Activated CD8-positive, alpha-beta memory T cell treated with anti-CD3 and anti-CD28 coated beads, Interleukin-2, amount 50 U/mL, for 4 hours (primary cell): ENCODE measurements at places on chromosomes 2 and 18.
A peak's percentile ranks its signal among the peaks of the same experiment; 100 is the strongest.

- DNase-seq = peak; percentile 57
Observed at GRCh38 chr2:218648088-218648786, 11.2 kb downstream of the ZNF142 start.

DNA sequence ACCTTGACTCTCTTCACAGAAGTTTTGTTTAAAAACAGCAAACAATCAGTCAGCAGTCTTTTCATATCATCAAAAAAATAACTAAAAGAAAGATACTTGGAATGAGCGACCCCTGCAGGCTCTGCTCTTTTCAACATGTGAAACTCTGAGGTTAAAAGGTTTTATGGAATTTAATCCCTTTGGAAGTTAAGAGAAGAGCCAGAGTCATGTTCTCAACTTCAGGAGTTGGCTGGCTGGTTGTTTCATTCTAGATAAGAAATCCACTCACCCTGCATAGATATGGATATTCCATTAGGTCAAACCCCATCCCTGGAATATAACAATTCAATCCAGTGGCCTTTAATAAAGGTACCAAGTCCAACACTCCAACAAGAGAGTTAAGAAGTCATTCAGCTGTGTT is 115.6 kb upstream of the RMDN2 start:
- DNase-seq = no peak

- no peak for DNase-seq
Observed at GRCh38 chr18:7056026-7056425, 61.6 kb downstream of the LAMA1 start.

DNA sequence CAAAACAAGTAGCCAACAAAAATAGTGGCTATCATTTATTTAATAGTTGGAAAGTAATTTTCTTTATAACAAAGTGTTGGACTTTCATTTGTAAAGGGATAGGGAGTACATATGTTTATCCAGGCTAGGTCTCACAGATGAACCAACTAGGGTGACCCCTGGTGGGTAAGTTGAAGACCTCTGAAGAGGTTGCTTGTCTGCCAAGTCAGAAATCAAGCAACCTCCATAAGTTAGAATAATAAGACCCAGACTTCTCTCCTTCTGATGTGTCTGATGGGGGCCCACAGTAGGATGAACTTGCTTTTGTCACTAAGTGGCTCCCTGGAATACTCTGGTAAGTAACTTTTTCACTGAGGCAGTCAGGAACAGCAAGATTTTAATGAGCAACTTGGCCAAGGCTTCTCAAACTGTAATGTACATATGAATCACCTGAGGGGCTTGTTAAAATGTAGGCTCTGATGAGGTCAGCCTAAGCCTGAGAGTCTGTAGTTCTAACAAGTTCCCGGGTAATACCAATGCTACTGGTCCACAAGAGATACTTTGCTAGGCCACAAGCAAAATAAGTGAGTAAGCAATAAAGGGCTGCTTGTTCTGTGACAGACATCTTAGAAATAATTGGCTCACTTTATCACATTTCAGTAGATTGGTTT is 319.6 kb downstream of the PIK3C3 start:
- DNase-seq = no peak

DNA sequence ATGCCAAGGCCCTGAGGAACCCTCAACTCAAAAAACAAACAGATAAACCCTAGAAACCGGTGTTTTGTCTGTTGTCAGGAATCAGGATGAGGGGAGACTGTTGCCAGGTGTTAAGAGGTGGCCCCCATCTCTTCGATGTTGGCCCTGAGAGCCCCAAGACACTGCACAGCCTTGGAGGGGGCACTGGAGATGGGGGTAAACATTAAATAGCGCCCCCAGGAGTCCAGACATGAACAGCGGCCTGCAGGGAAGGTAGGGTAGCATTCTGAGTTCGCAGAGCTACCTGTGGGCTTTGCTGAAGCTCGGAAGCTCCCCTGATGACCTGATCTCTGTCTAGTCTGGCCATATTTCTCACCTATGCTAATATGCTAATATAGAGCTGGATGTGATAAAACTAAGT is 97.6 kb upstream of the SMAD2 start:
- no peak for DNase-seq

DNA sequence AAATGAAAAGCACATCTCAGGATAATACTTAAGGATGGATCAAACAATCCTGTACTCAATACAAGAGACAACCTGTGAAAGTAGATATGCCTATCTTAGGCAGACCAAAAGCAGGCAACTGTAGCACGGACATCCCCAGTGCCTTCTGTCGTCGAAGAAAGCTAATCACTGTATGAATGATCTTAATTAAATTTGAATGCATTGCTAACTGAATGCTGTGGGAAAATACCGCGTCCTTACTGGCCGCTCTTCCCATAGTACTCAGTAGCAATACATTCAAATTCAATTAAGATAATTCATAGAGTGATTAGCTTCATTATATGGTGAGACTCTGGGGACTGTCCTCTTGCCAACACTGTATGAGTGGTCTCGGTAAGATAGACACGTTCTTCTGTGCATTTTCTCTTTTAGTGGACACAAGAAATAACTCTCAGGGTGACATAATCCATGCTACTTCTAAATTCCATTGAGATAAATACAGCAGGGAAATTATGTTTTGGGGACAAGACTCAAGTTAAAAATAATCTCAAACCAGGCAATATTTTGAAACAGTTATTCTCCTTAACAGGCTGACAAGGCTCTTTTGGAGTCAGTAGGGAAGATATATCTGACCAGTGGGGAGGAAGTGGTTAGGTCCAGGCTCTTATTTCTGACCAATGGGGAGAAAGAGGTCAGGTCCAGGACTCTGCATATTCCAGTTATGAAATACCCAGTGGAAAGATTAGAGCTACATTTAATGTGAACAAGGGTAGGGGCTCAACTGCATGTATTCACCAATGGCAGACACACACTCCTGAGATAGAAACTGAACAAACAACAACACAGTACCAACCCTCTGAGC is 97.3 kb downstream of the DOCK10 start:
- no peak for DNase-seq

- DNase-seq = no peak
Observed at GRCh38 chr2:5370158-5370557, 322.0 kb upstream of the SOX11 start.

GRCh38 chr2:84782717-84783442 is 98.0 kb downstream of the TRABD2A start:
- DNase-seq = peak; percentile 27

- no peak for DNase-seq
Observed at GRCh38 chr2:85669549-85669948, 1.6 kb upstream of the SFTPB start.

- DNase-seq = no peak
Observed at GRCh38 chr2:42106257-42106816, 58.5 kb downstream of the PKDCC start.

DNA sequence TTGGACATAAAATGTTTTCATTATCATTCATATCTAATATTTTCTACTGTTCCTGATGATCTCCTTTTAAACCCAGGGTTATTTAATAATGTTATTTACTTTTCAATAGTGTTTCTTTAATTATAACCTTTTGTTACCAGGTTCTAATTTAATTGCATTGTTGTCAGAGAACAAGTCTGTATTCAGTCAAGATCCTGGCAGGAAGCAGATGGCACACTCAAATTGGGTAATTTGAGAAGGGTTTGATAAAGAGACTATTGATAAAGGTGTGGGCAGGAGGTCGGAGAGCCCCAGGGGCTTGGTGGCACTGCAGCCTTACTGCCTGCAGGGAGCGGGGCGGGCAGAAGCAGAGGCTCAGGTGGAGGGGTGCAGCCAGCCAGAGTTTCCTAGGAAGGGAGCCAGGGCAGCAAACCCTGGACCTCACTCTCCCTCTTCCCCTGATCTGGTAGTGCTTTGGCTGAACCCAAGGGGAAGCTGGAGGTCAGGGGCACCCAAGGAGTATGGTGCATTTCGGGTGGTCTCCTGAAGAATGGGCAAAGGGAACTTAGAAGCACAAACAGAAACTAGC is 2.3 kb upstream of the KIF1A start:
- DNase-seq = no peak

DNA sequence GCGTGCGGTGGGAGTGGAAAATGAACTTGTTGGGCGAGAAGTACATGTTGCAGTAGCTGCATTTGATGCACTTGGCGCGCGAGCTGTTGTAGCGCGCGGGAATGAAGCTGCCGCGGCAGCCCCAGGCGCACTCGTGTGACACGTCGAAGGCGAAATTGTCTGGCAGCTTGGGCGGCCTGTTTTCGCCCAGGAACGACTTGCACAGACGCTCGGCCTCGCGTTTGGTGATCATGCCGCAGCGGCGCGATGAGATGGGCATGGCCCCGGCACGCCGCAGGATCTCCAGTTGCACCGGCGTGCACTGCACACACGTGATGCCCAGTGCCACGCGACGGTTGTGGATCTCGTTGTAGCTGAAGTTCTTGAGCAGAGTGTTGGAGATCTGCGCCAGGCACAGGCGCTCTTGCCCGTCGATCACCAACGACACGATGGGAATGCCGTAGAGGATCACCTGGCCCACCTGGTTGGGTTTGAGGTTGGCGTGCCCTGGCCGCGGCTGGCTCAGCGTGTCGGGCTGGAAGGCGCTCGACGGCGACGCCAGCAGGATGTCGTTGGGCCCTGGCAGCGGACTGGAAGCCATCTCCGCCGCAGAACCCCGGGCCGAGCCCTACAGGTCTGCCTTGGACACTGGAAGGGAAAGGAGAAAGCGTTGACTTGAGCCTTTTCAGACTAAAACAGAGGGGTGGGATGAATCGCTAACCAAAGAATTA is 2.7 kb downstream of the SKOR2 start:
- DNase-seq = no peak

GRCh38 chr2:27441226-27441926 is 805 bp upstream of the KRTCAP3 start:
- DNase-seq = no peak

DNA sequence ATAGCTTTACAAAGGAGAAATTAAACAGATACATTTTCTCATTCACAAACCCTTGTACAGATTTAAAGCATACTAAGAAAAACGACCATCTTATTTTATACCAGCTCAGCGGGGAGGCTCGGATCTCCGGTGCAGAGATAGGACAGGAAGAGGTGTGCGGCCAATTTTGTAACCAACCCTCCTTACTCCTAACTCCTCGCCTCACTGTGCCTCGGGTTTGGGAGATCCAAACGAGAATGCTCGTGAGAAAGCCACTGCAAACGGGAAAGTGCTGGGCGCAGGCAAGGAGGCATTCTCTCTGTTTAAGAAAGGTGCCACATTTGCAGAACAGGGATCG is 1.2 kb downstream of the KDSR start:
- no peak for DNase-seq

GRCh38 chr2:198930170-198930569 is 527.6 kb downstream of the SATB2 start:
- DNase-seq = no peak

DNA sequence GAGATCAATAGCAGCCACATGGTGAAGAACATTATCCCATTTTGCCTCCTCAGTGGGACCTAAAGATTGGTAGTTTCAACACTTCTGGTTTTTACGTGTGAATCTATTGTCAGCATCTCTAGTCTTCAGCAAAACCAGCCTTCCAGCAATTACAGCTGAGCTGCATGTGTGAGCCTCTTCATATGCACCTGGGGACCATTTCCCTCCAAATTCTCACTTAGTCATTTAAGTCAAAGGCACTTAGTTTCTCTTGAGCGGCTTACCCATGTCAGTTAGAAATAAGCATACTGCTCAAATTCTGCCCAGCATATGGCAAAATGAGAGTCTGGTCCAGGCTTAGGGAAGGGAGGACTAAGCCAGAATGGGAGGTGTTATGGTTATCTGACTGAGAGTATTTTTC is 99.7 kb upstream of the NXPH2 start:
- no peak for DNase-seq

DNA sequence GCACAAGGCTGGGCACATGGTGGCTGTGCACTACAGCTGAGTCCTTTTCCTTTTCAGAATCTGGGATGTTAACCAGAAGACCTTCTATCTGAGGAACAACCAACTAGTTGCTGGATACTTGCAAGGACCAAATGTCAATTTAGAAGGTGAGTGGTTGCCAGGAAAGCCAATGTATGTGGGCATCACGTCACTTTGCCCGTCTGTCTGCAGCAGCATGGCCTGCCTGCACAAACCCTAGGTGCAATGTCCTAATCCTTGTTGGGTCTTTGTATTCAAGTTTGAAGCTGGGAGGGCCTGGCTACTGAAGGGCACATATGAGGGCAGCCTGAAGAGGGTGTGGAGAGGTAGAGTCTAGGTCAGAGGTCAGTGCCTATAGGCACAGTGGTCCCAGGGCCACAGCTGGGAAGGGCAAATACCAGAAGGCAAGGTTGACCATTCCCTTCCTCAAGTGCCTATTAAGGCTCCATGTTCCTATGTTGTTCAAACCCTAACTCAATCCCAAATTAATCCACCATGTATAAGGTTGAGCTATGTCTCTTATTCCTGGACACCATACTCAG is 2.2 kb downstream of the IL1RN start:
- no peak for DNase-seq

DNA sequence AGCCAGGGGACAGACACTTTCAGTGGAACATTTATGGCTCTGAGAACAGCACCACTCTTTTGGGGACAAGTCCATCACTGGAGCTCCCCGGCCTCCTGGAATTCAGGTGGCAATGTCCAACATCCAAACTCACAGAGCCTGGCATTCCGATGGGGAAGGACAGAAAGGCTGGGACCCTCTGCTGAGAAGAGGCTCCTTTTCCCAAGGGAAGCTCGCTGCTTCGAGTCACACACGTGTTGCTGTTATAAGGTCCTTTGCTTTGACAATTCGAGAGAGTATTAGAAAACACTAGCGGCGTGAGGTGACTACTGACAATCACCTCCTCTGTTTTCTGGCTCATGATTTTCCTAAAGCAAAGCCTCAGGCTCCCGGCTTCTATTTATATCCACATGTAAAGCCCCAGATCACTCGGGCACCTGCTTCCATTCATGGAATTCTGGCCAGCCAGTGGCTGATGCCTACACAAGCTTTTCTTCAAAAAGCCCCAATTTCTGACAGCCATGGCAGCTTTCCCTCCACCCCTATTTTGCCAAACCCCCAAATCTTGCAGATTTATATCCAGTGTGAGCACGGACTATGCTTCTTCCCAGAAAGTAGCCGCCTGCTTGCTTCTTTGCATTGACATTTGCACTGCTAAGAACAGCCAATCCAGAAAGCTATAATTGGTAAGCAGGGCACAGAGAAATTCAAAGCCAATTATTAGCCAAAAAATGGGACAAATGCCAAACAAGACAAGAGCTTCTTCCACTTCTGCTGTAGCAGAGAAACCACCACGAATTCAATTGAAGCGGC is 67.3 kb downstream of the NDUFA10 start:
- DNase-seq = peak; percentile 8

GRCh38 chr2:1491751-1492150 is 78.5 kb downstream of the TPO start:
- DNase-seq = no peak

- no peak for DNase-seq
Observed at GRCh38 chr18:72235422-72235821, 308.7 kb downstream of the CBLN2 start.

- DNase-seq = no peak
Observed at GRCh38 chr2:198703281-198703680, 754.5 kb downstream of the SATB2 start.

- no peak for DNase-seq
Observed at GRCh38 chr2:84942964-84943421, 28.0 kb upstream of the KCMF1 start.

GRCh38 chr2:232779934-232780333 is 3.6 kb upstream of the KCNJ13 start:
- DNase-seq = no peak
